ENCODE measurements at places on chromosomes 11 and 22. TPM values are rescaled to one million over a fixed set of nuclear protein-coding genes. Genes with fewer than 3 reads are reported as not detected.

The FOXR1 gene
- total RNA-seq: not detected

The DERL3 gene
- total RNA-seq: 18.1 TPM

The CD3G gene
- 218 TPM for total RNA-seq

The NLRP14 gene
- not detected for total RNA-seq

The CAPRIN1 gene
- 267 TPM for total RNA-seq

- no peak for DNase-seq
- H3K4me1 ChIP-seq: peaks cover 38% of the 10 kb centered on the region
- H3K36me3 ChIP-seq: peaks cover 18% of the 10 kb centered on the region
- peak overlapping the region; percentile 85 for H3K4me3 ChIP-seq
- peaks cover 17% of the 10 kb centered on the region for H3K27me3 ChIP-seq
These were observed 1.1 kb upstream of the FADS2 start for GRCh38 chr11:61826930-61827570.

GRCh38 chr11:65468874-65469333 lies 29.9 kb upstream of the MALAT1 start:
- peak; percentile 85 for DNase-seq
- no peaks in the 10 kb centered on the region for H3K36me3 ChIP-seq
- H3K4me3 ChIP-seq: no peak overlapping the region
- no peak overlapping the region for H3K27ac ChIP-seq

DNA sequence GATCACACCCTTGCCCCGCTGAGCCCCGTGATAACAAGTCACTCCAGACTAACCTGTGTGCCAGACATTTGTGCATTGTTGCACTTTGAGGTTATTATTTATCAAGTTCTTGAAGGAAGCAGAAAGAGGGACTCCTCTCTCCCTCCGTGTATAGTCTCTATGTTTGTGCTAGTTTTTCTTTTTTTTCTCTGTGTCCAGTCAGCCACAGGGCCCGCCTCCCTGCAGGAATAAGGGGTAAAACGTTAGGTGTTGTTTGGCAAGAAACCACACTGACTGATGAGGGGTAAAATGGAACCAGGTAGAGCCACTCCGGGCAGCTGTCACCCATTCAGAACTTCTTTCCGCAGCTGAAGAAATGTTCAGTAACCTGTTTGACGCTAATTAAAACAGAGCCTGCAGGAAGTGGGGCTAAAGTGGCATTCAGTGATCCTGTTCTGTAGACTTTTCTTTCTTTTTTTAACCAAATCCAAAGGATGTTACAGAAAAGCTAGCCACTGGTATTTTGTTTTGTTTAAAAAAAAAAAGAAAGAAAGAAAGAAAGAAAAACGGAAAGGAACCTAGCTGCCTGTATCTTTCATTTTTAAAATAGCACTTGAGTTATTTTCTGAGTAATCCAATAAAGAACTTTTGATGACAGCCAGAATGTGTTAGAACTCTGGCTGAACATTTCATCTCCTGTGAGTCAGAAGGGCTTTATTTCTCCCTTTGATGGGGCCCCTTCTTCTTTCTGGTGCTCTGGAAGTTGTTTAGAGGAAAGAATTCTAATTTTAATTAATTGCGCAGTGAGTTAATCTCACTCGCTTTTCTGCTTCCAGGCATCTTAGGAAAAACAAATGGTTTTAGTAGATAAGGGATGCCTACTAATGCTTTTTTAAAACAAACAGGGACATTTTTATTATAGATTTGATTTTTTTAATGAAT lies 58.2 kb downstream of the COMMD9 start:
- H3K4me1 ChIP-seq: no peaks in the 10 kb centered on the region
- H3K27me3 ChIP-seq: no peaks in the 10 kb centered on the region
- H3K4me3 ChIP-seq: no peak overlapping the region
- H3K36me3 ChIP-seq: no peaks in the 10 kb centered on the region
- no peak overlapping the region for H3K27ac ChIP-seq

DNA sequence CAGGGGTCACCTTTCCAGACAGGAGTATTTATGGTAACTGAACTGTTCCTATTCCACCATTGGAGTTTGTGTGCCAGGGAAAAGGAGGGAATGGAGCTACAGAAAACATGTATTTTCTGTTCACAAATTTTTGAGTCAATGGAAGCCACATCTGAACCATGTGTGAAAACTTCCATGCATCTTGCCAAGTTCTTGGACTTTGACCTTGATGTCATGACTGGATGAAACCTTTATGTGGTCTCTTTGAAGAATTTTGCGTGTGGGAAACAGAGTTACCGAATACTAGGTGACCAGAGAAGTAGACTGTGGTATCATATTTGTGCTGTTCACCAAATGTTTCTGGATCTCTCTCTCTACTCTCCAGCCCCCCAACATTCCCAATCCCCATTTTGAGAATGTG lies 104.8 kb downstream of the CD44 start:
- no peak overlapping the region for H3K4me3 ChIP-seq
- H3K27me3 ChIP-seq: peaks cover 15% of the 10 kb centered on the region
- H3K4me1 ChIP-seq: peaks cover 41% of the 10 kb centered on the region
- H3K27ac ChIP-seq: no peak overlapping the region
- DNase-seq: no peak

GRCh38 chr11:38796281-38796680 lies 2198.2 kb upstream of the RAG2 start:
- no peaks in the 10 kb centered on the region for H3K36me3 ChIP-seq
- no peaks in the 10 kb centered on the region for H3K4me1 ChIP-seq
- no peak overlapping the region for H3K4me3 ChIP-seq
- H3K27me3 ChIP-seq: no peaks in the 10 kb centered on the region
- no peak for DNase-seq
- no peak overlapping the region for H3K27ac ChIP-seq

DNA sequence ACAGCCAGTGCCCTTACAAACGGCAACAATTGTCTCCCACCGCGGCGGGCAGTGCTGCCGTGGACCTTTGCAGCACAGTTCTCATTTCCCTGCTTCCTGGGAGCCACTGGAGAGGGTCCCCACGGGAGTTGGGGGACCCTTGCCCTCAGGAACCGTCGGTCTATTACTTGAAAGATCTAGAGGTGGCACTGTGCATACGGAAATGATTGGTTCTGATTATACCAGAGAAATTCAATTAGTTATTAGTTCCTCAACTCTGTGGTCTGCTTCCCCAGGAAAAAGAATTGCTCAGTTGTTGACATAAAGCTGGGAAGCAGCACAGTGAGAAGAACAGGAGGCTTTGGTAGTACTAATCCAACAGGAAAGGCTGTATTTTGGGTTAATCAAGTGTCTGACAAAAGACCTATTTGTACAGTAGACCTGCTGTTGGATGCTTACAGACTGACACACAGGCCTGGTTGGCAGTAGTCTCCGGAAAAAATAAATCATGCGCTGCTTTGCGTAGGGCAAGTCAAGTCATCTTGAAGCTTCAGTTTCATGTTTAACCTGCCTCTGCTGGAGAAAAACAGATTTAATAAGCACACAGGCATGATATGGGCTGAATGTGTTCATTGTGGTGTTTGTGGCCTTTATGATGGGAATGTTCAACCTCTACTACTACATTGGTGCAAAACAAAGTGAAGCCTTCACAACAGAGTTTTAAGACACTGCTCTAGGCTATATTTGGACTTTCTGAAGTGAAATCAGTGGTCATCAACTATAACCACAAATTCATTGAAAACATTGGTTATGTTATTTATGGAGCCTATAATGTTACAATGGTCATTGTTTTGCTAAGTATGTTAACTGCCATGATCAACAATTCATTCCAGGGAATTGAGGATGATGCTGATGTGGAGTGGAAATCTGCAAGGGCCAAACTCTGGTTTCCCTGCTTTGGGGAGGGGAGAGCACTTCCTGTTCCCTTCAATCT lies 54.6 kb upstream of the SC5D start:
- peaks cover 30% of the 10 kb centered on the region for H3K4me1 ChIP-seq
- peak overlapping the region; percentile 59 for H3K4me3 ChIP-seq
- no peaks in the 10 kb centered on the region for H3K36me3 ChIP-seq

DNA sequence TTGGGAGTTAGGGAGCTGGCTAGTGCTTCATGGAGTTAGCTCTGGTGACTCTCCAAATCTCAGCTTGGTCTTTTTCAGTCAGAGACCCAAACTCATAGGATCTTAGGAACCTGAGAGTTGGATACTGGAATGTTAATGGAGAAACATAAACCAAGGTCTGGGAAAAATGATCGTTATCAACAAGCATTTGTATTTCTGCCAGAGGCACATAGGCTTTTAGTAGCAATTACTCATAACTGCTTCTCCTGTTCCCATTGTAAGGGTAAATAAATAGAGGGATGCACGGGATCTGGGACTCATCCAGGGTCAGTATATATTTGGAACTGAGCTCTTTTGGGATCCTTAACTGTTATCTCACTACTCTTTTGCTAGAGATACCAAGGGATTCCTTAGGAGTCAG lies 4.8 kb downstream of the BARX2 start:
- no peak overlapping the region for H3K4me3 ChIP-seq
- no peak for DNase-seq
- peaks cover 4% of the 10 kb centered on the region for H3K4me1 ChIP-seq
- H3K27me3 ChIP-seq: peaks cover 57% of the 10 kb centered on the region

DNA sequence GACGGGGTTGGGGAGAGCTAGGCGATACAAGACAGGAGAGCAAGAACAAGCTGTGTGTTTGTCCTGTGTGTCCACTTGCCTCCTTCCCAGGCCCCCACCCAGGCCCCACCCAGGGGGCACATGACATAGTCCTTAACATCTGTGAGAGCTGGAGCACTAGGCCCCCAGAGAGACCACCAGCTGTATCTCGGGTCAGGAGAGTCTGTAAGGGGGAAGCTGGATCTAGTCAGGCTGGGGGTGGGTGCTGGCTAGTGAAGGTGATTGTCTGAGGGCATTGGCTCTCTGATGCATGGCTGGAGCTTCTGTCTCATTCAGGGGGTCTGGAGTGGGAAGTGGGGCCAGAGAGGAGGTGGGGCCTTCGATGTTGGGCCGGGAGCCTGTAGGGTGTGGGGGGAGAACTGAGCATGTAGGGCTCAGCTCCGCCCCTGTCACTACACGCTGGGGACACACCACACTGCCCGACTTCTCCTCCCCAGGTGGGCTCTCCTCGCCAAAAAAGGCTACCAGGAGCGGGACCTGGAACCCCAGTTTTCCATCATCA lies 571 bp downstream of the P2RX6 start:
- peaks cover 16% of the 10 kb centered on the region for H3K4me1 ChIP-seq
- peaks cover 6% of the 10 kb centered on the region for H3K27me3 ChIP-seq
- H3K36me3 ChIP-seq: no peaks in the 10 kb centered on the region
- H3K4me3 ChIP-seq: no peak overlapping the region
- no peak for DNase-seq

- H3K27ac ChIP-seq: no peak overlapping the region
- DNase-seq: no peak
- no peaks in the 10 kb centered on the region for H3K36me3 ChIP-seq
- peaks cover 15% of the 10 kb centered on the region for H3K27me3 ChIP-seq
- no peak overlapping the region for H3K4me3 ChIP-seq
These were observed 114.6 kb downstream of the NECTIN1 start for GRCh38 chr11:119614222-119615002.

- DNase-seq: no peak
- H3K4me3 ChIP-seq: no peak overlapping the region
- no peaks in the 10 kb centered on the region for H3K27me3 ChIP-seq
- peaks cover 2% of the 10 kb centered on the region for H3K4me1 ChIP-seq
These were observed 211.1 kb downstream of the BRD1 start for GRCh38 chr22:49616356-49617231.

- peaks cover 2% of the 10 kb centered on the region for H3K27me3 ChIP-seq
- no peaks in the 10 kb centered on the region for H3K36me3 ChIP-seq
- no peaks in the 10 kb centered on the region for H3K4me1 ChIP-seq
- DNase-seq: peak; percentile 44
- no peak overlapping the region for H3K4me3 ChIP-seq
- H3K27ac ChIP-seq: no peak overlapping the region
These were observed 45.3 kb upstream of the NECTIN1 start for GRCh38 chr11:119774172-119774763.

DNA sequence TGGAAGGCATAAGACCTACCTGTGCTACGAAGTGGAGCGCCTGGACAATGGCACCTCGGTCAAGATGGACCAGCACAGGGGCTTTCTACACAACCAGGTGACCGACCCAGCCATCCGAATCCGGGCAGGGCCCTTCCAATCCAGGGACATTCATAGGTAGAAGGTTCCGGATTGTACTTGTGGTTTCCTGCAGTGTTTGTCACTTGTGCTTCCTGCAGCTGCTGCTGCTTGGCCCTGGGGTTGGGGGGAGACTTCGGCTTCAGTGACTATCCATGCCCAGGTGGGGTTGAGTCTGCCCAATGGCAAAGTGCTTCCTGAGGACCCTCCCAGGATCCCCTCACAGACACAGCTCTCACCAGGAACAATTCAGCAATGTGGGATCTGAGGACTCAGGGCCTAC lies 2.2 kb downstream of the APOBEC3A start:
- peaks cover 36% of the 10 kb centered on the region for H3K4me1 ChIP-seq
- H3K27ac ChIP-seq: peak overlapping the region; percentile 64
- H3K36me3 ChIP-seq: no peaks in the 10 kb centered on the region
- DNase-seq: no peak
- H3K27me3 ChIP-seq: peaks cover 6% of the 10 kb centered on the region
- H3K4me3 ChIP-seq: no peak overlapping the region

Data from activated CD8-positive, alpha-beta memory T cell treated with anti-CD3 and anti-CD28 coated beads, Interleukin-2, amount 10 ng/mL, durations not matched to agents 7 days and 5 days (primary cell).